ENCODE measurements at places on chromosomes 1 and 21.

- DNase-seq: no peak
These were observed 438.2 kb downstream of the SMYD3 start for GRCh38 chr1:246068619-246069509.

DNA sequence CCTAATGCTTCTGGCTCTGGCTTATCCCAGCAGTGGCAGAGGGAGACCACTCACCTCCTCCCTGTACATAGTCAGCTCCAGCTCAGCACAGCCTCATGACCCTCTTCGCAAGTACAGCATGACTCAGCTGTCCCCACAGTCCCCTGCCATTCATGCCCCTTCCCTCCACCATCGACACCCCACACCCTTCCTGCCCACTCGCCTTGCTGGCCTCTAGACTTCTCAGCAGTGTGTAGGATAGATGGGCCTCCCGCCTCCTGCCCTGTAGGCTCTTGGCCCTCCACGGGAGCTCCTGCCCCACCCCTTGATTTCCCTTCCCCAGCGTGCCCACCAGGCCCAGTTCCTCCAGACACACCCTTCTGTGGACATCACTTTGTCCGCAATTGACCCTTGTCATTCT is 9.8 kb downstream of the NPR1 start:
- DNase-seq: no peak

DNA sequence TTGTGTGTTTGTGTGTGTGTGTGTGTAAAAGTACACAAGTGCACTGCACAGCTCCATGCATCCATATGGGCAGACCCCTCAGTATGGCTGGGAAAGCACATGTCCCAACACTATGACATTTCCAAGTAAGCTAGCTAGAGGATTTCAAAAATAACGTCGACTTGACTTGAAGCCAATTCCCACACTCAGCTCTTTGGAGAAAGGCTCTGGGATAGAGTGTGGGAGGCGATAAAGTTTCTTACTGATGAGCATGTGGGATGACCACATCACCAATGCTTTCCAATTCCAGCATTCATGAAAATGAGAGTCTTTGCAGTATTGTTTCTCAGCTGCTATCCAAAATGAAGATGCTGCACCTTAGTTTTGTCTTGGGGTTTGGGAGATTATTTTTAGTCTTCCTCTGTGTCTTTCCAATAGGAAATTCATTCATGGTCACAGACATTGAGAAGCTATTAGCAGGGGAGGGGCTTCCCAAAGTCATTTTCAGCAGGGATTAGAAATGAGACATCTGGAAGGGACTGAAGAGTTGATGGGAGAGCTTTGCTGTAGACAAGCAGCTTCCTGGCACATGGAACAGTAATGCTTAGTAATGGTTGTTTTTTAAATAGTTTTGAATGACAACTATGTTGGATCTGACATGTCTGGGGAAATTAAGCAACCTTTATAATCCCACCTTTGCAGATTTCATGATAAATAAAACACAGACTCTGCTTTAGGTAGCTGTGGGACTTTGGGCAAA is 143.5 kb downstream of the ASTN1 start:
- DNase-seq: no peak

DNA sequence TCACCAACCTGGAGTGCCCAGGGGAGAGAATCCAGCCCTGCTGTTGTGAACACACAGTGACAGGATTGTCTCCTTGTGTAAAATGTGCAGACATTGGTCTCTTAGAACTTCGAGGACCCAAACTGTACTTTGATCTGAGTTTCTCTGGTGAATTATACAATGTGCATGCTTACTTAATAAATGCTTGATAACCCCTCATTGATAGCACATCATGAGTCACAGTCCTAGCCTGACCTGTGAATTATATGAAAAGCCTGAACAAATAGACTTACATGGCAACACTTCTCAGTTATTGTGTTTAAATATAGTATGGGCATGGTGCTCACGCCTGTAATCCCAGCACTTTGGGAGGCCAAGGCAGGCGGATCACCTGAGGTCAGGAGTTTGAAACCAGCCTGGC is 22.6 kb downstream of the IFNGR2 start:
- no peak for DNase-seq

- no peak for DNase-seq
These were observed 2.6 kb downstream of the AHDC1 start for GRCh38 chr1:27601321-27601770.

GRCh38 chr1:247468481-247469140 is 10.7 kb upstream of the OR2B11 start:
- DNase-seq: no peak

DNA sequence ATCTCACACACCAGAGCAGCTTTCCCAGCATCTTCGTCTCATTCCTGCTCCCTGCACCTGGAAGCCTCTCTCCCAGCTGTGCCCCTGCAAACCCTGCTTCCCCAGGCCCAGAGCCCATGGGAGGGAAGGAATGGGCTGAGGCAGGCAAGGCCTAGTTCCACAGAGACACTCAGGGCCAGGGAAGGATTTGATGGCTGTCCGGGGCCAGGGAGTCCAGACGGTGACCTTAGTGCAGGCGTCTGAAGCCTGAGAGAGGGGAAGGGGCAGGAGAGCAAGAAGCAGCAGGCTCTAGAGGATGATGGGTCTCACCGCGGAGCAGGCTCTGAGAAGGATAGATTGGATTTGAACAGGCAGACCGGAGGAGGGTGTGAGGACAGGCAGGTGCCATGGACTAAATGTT is 22.2 kb upstream of the TNNI1 start:
- no peak for DNase-seq

DNA sequence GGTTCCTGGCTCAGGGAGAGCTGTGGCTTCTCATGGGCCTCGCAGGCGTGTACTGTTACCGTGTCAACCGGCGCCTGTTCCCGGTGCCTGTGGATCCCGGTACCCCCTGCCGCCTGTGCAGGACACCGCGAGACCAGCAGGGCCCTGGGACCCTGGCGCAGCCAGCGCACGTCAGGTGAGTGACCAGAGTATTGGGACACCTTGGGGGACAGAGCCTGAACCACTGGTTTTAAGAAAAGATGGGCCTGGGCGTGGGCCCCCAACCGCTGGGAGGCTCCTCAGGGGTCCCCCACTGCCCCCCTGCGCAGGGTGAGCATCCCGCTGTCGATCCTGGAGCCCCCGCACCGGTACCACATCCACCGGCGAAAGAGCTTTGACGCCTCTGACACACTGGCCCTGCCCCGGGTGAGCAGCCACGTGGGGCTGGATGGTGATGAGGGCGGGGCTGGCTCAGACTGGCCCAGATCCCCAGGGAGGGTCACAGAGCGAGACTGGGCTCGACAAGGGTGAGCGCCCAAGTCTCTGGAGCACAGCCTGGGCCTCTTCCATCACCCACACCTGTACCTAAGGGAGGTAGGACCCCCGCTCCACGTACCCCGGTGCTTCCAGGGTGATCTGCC is 10.5 kb downstream of the MIIP start:
- DNase-seq: no peak

DNA sequence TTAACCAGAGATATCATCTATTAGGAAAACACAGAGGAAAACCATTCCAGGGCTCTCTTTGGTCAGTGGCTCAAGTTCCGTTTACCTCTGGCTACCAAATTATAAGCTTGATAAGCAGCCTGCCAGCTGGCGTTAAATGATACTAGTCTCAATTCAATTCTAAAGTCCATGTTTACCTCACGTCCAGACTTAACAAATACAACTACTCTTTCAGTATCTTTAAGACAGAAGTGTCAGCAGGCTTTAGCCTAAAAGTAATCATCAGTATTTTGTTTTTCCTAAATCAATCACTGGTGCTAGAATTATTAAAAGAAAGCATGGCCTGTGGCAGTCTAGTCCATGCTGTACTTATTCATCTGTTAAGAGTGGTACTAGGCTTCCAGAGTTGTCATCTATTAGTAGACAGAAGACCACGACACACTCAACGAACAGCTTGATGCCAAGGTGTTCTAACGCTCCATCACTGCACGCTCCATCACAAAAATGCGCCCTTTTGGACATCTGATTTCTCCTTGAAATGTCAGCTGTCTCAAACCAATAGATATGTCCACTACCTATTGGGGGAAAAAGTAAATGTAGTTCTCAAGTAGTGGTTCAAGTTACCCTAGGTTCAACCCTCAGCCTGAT is 1.5 kb downstream of the IVNS1ABP start:
- no peak for DNase-seq

- DNase-seq: no peak
These were observed 102.8 kb downstream of the RIPK4 start for GRCh38 chr21:41663805-41664788.

DNA sequence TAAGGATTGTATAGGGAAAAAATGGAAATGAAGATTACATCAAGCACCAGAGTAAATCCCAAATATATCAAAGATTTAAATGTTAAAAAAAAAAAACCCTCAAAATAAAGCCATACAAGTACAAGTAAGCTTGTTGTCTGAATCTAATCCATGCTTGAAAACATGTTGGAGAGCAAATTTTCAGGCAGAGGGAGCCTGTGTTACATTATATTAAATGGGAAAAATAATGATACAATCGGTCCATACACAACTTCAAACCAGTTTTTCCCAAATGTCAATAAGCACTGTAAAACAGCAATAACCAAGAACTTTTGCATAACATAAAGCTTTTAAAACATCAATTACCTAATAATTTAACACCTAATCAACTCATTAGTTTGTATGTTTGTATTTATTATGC is 949.4 kb upstream of the ADGRL4 start:
- no peak for DNase-seq

DNA sequence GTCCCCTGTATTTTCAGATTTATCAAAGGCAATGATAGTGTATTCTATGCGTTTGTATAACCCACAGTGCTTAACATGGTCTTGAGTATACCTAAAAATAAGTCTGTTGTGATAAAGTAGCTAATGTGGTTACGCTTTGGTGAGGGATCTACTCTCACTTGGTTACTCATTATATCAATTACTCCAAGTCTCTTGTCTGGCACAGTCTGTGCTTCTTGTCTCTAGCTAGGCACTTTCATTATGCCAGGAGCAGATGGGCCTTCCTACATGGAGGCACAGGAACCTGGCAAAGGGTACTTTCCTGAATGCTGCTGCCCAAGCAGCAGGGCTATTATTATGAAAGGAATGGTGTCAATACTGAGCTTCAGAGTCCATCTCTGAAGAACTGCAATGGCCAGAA is 4.2 kb upstream of the PTPN22 start:
- DNase-seq: no peak

DNA sequence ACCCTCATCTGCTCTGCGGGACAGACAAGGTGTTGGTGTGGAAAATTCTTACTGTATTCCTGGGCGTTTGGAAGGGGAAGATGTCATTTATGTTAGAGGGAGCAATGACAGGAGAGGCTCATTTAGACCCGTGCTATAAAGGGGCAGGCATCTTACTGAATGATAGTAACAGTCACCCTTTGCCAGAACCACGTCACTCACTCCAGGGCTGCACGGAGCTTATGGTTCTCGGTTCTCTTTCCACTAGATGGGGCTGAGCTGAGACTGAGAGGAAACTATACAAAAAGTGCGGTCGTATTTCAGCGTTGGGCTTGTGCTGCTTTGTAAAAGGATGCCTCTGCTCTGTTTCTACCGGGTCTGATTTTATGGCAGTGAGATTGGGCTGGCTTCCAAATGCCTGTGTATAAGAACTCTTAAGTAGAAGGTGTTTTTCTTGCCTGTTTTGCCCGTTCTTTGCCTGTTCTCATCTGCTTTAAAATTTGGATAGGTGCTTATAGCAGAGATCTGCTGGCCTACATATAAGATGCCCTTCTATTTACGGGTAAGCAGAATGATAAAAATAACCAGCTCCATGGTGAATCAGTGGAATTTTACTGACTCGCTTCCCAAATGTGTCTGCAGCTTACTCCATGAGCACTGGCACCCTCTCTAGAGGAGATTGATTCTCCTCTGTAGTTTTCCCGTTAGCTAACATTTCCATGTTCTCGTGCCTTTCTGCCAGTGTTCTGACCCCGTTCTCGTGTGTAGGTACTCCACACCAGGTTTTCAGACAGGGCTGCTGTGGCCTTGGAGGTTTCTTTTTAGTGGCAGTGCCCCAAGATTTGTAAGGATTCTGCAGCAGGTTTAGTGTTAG is 55.9 kb downstream of the MRPS6 start:
- peak; percentile 19 for DNase-seq

DNA sequence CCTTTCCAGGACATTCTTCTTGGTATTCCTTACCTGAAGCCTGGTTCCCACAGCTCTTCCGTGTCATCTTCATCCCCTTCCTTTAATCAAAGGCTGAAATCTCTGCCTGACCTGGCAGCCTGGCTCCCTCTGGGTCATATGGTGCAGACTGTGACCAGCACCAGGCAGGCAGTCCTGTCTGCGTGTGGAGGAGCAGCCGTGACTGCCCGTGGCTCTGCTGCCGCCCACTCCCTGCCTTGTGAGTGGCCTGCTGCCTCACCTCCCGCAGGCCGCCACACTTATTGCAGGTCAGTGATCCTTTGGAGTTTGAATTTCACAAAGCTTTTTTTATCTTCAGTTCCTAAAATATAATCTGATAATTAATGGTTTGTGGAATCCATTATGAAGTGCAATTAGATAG is 36.2 kb upstream of the EPHA8 start:
- no peak for DNase-seq

- no peak for DNase-seq
These were observed 35.6 kb downstream of the CASZ1 start for GRCh38 chr1:10760566-10761502.

DNA sequence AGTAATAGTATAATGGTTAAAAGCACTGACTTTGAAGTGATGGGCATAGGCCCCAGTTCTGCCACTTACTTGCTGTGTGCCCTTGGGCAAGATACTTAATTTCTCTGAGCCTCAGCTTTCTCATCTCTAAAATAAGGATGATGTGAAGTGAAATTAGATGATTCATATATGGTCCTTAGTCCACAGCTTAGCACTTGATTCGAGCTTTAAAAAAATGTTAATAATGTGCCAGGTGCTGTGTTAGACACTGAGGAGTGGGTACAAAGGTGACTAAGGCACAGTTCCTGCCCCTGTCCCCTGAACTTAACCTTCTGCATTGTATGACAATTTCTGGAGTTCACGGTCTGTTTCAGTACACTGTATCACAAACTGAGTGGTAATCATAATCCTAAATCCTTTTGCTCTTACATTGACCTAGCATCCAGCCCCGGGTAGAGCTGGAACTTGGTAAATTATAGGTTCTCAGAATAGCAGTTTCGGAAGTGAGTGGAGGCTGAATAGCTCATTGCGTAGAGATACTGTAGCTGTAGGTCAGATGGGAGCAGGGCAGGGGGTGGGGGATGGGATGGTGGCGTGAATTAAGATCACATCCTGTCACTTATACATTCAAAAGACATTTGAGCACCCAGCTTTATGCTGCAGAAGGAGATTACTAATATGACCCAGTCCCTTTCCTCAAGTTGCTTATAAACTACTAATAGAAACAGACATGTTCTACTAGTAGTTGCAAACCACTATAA is 1.5 kb downstream of the ZNF691 start:
- DNase-seq: no peak

GRCh38 chr1:94672934-94673333 is 131.4 kb upstream of the F3 start:
- DNase-seq: no peak
